ENCODE measurements at places on chromosomes 3 and 15.

DNA sequence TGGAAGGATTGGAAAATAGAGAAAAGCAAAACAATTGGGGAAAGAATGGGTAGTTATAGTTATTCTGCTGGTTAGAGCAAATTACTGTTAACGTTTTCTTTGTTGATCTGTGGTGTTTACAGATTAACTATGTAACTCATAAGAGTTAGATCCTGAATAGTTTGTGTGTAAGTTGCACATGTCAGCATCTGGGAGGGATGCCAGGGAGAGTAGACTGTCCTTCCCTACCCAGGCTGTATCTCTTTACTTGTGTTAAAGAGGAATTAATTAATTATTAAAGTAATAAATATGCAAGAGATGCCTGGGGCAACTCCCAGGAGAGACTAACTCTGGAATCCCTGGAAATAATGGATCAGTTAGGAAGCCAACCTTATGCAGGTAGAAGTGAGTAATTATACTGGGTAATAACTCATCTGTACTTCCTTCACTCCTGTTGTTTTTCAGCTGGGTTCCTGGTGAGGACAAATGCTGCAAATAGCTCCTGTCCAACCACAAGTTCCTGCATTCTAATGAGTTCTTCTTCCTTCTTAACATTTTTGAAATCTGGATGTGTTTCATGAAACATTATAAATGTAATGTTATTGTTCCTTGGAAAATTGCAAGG is 18.9 kb downstream of the GHRL start:
- no peak overlapping the region for H3K27ac ChIP-seq
- H3K4me3 ChIP-seq = no peak overlapping the region
- no peaks in the 10 kb centered on the region for H3K4me1 ChIP-seq
- H3K36me3 ChIP-seq = peaks cover 14% of the 10 kb centered on the region

DNA sequence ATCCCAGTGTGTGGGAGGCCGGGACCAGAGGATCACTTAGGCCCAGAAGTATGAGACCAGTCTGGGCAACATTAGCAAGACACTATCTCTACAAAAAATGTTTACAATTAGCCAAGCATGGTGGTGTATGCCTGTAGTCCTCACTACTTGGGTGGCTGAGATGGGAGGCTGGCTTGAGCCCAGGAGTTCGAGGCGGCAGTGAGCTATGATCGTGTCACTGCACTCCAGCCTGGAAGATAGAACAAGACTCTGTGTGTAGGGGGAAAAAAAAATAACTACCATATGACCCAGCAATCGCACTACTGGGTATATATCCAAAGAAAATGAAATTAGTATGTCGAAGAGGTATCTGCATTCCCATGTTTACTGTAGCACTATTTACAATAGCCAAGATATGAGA is 22.6 kb downstream of the RYK start:
- peaks cover 3% of the 10 kb centered on the region for H3K4me1 ChIP-seq
- no peak overlapping the region for H3K4me3 ChIP-seq
- DNase-seq = no peak
- no peaks in the 10 kb centered on the region for H3K27me3 ChIP-seq
- H3K27ac ChIP-seq = no peak overlapping the region

DNA sequence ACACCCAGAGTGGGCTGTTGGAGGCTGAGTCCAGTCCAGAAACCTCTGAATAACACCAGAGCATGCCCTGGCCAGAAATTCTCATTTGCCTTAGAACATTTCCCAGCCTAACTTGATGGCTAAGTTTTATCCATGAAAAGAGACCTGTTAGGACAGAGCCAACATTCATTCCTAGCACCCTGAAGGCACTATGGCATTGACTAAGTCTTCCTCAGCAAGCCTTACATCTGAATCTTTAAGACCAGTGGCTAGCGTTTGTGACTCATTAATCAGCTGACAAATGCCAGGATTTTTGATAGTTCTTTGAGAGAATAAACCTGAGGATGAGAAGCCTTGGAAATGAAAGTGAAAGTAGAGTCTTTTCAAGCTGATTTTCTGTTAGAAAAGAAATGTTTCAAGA is 1087.1 kb upstream of the ALCAM start:
- no peak for DNase-seq
- H3K4me1 ChIP-seq = no peaks in the 10 kb centered on the region
- no peak overlapping the region for H3K27ac ChIP-seq
- H3K36me3 ChIP-seq = no peaks in the 10 kb centered on the region

- H3K4me1 ChIP-seq = peaks cover 6% of the 10 kb centered on the region
- H3K36me3 ChIP-seq = no peaks in the 10 kb centered on the region
- H3K27me3 ChIP-seq = no peaks in the 10 kb centered on the region
- H3K27ac ChIP-seq = no peak overlapping the region
- H3K4me3 ChIP-seq = no peak overlapping the region
These were observed 106.6 kb upstream of the SLC6A6 start for GRCh38 chr3:14295801-14296200.

DNA sequence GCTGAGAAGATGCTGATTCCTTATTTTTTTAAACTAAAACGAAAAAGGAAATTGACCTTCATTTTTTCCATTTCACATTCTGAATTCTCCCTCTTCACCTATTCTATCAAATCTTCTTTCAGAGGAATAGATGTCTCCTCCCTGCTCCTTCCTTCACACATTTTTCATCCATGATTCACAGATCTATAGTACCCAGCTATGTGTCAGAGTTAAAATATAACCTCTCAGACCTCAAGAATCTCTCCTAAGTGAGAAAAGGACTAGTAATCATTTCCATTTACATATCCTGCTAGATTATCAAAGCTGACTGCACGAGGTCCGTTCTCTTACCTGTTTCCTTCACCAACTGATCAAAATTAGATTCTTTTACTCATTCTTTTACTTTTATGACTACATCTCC is 1297.6 kb upstream of the ALCAM start:
- no peaks in the 10 kb centered on the region for H3K36me3 ChIP-seq
- DNase-seq = no peak
- no peak overlapping the region for H3K4me3 ChIP-seq
- 0 out of 2 replicates have a peak, but pooled peaks cover 3% of the 10 kb centered on the region for H3K4me1 ChIP-seq
- no peaks in the 10 kb centered on the region for H3K27me3 ChIP-seq

DNA sequence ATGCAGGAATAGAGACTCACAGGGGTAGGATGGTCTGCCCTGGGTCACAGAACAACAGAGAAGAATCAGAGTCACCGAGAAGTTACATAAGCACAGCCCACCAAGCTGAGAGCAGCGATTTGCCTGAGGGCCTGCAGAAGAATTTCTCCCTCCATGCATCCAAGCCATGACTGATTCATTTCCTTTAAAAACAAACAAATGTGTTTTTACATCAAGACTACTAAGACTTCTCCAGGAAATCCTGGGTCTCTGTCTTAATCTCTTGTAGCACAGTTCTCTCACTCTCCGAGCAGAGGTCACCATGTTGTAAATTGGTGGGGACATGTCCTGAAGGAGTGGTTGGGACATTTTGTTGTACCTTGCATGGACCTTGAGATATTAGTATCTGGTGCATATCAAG is 159.8 kb downstream of the THSD4 start:
- H3K4me1 ChIP-seq = no peaks in the 10 kb centered on the region
- no peak for DNase-seq
- no peak overlapping the region for H3K4me3 ChIP-seq
- no peak overlapping the region for H3K27ac ChIP-seq
- no peaks in the 10 kb centered on the region for H3K27me3 ChIP-seq

- no peaks in the 10 kb centered on the region for H3K27me3 ChIP-seq
- no peak overlapping the region for H3K27ac ChIP-seq
- no peak overlapping the region for H3K4me3 ChIP-seq
- H3K36me3 ChIP-seq = no peaks in the 10 kb centered on the region
These were observed 243.9 kb downstream of the TBL1XR1 start for GRCh38 chr3:176953106-176954060.

GRCh38 chr15:81531109-81531592 is 157.1 kb upstream of the TMC3 start:
- no peaks in the 10 kb centered on the region for H3K36me3 ChIP-seq
- no peak overlapping the region for H3K4me3 ChIP-seq
- H3K4me1 ChIP-seq = peaks cover 4% of the 10 kb centered on the region
- no peak for DNase-seq
- H3K27ac ChIP-seq = no peak overlapping the region

DNA sequence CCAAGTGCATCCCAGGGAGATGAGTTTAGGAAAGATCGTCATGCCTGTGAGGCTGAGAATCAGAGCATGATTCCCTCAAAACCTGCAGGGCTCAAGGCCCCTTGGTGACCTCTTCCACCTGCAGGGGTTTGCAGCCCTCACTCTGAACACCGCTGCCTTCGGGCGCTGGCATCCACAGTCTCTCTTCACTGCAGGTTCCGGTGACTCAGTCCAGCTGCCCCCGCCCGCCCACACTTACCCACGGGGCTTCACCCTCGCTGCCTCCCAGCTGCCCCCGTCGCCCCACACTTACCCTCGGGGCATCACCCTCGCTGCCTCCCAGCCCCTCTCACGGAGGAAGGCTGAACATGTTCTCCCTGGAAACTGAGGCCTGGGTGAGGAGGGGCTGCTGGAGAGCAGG is 277.1 kb downstream of the XXYLT1 start:
- no peaks in the 10 kb centered on the region for H3K4me1 ChIP-seq
- H3K27ac ChIP-seq = no peak overlapping the region
- DNase-seq = no peak
- no peak overlapping the region for H3K4me3 ChIP-seq

DNA sequence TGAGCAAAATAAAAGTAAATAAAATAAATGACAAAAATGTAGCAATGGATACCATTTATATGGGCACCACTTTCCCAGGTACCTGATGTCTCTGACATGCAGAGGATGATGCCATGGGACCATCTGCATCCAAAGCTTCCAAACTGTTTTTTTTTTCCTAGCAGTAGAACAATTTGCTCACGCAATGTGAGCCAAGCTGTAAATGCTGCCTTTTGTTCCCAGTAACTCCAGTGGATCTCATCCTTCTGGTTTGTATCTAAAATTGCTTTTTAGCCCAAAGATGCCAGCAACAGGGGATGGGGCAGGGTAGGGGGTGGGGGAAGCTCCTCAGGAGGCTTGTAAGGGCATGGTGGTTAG is 32.7 kb downstream of the SLC12A8 start:
- peaks cover 3% of the 10 kb centered on the region for H3K4me1 ChIP-seq
- no peak for DNase-seq
- no peaks in the 10 kb centered on the region for H3K27me3 ChIP-seq
- no peaks in the 10 kb centered on the region for H3K36me3 ChIP-seq
- H3K4me3 ChIP-seq = no peak overlapping the region

- H3K36me3 ChIP-seq = no peaks in the 10 kb centered on the region
- no peak for DNase-seq
- peaks cover 9% of the 10 kb centered on the region for H3K4me1 ChIP-seq
- H3K27ac ChIP-seq = no peak overlapping the region
- no peak overlapping the region for H3K4me3 ChIP-seq
These were observed 55.7 kb upstream of the GATA2 start for GRCh38 chr3:128548426-128549282.

DNA sequence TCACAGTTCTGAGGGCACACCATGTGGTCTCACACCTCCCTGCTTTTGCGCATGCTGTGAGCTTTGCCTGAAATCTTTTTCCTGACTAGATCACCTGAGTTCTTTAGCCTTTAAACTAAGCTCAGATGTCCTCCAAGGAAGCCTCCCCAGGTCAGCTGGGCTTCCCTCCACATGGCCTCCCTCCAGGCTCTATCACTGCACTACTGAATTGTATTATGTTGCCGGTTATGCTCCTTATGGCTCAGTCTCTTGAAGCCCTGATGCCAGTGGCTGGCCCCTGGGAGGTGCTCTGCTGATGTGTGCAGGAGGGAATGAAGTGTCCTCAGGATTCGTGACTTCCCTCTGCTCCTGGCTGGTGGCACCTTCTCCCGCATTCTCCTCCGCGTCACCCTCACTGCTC is 93.3 kb upstream of the BLM start:
- no peaks in the 10 kb centered on the region for H3K27me3 ChIP-seq
- no peaks in the 10 kb centered on the region for H3K4me1 ChIP-seq
- DNase-seq = no peak
- H3K27ac ChIP-seq = no peak overlapping the region
- H3K4me3 ChIP-seq = no peak overlapping the region

- no peak overlapping the region for H3K4me3 ChIP-seq
- no peaks in the 10 kb centered on the region for H3K27me3 ChIP-seq
- no peak overlapping the region for H3K27ac ChIP-seq
- no peak for DNase-seq
These were observed 42.9 kb upstream of the FRMD4B start for GRCh38 chr3:69428657-69429255.

DNA sequence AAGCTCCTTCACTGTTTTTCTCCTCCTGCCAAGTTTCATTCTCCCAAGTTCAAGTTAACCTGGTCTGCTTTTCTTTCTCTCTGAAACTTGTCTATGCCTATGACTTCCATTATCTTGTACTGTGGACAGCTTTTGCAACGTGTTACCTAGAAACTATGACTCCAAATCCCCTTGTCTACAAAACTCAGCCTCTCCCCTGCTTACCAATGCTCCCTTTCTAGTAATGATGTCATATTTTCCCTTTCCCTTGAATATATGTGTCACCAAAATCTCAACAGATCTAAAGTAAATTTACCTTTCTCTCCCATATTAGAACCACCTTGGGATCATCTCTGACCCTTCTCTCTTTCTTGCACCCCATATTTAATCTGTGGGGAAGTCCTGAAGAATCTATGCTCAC is 10.5 kb upstream of the ABHD2 start:
- H3K4me1 ChIP-seq = peaks cover 3% of the 10 kb centered on the region
- DNase-seq = no peak
- no peak overlapping the region for H3K27ac ChIP-seq
- H3K4me3 ChIP-seq = no peak overlapping the region
- no peaks in the 10 kb centered on the region for H3K36me3 ChIP-seq

- no peaks in the 10 kb centered on the region for H3K27me3 ChIP-seq
- DNase-seq = no peak
- no peaks in the 10 kb centered on the region for H3K36me3 ChIP-seq
These were observed 17.1 kb upstream of the ABI3BP start for GRCh38 chr3:101010296-101010695.

- H3K27me3 ChIP-seq = no peaks in the 10 kb centered on the region
- H3K4me1 ChIP-seq = peaks cover 11% of the 10 kb centered on the region
- H3K4me3 ChIP-seq = no peak overlapping the region
- DNase-seq = peak; percentile 90
These were observed 68.6 kb downstream of the ST6GAL1 start for GRCh38 chr3:186998937-186999368.

GRCh38 chr3:114329823-114330222 is 36.0 kb downstream of the TIGIT start:
- no peak for DNase-seq
- no peaks in the 10 kb centered on the region for H3K36me3 ChIP-seq
- H3K4me1 ChIP-seq = 0 out of 2 replicates have a peak, but pooled peaks cover 3% of the 10 kb centered on the region
- H3K27me3 ChIP-seq = no peaks in the 10 kb centered on the region
- H3K27ac ChIP-seq = no peak overlapping the region
